Activated T-helper 1 cell treated with anti-CD3 and anti-CD28 coated beads, Interleukin-2, amount 50 U/mL, for 16 hours (primary cell): ENCODE measurements at places on chromosomes 2 and 18.

- DNase-seq = no peak
Measured at GRCh38 chr18:600107-600506, 3.3 kb downstream of the CLUL1 start.

DNA sequence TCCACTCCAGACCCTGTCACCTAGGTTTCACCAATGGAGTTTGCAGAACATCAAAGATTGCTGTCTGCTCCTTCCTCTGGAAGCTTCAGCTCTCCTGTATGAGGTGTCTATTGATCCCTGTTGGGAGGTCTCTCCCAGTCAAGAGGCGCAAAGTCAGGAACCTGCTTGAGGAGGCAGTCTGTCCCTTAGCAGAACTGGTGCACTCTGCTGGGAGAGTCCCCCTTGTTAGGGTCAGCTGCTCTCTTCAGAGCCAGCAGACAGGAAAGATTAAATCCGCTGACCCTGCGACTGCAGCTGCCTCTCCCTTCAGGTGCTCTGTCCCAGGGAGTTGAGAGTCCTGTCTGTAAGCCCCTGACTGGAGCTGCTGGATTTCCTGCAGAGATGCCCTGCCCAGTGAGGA, 195.7 kb downstream of the PPP1R1C start:
- DNase-seq = no peak

- no peak for DNase-seq
Measured at GRCh38 chr2:127585270-127585807, 49.9 kb downstream of the MYO7B start.

DNA sequence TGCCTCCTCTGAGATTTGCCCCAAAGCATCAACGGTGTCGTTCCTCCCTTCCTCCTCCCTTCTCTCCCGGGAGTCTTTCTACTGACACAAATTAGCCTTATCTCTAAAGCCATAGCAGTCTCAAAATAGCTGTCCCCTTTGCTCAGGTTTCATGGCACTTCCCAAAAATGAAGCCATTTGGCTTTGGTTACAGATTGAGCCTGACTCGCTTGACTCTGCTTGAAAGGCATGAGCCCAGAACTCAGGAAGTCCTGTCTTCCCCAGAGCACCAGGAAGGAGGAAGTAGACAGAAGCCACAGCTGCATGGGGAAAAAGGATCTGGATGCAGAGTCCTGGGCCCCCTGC, 234.4 kb upstream of the RGPD4 start:
- no peak for DNase-seq

GRCh38 chr18:24534271-24534670, 73.8 kb downstream of the HRH4 start:
- DNase-seq = no peak

DNA sequence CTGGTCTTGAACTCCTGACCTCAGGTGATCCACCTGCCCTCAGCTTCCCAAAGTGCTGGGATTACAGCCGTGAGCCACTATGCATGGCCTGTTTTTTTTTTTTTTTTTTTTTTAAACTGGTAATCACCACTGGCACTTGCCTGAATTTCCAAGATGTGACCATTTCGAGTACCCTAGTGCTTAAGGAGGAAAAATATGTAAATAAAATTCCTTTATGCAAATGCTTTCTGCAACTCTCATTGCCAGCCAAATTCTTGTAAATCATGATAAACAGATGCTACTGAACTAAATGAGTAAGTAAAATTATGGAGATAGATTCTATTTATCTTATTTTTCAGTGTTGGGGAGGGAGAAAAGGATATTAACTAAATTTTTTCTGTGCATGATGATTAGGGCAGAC, 18.6 kb downstream of the CDCA7 start:
- no peak for DNase-seq
